ENCODE measurements at places on chromosomes 16 and 17. TPM values are rescaled to one million over a fixed set of nuclear protein-coding genes. Genes with fewer than 3 reads are reported as not detected.
A peak's percentile ranks its signal among the peaks of the same experiment; 100 is the strongest.

DNA sequence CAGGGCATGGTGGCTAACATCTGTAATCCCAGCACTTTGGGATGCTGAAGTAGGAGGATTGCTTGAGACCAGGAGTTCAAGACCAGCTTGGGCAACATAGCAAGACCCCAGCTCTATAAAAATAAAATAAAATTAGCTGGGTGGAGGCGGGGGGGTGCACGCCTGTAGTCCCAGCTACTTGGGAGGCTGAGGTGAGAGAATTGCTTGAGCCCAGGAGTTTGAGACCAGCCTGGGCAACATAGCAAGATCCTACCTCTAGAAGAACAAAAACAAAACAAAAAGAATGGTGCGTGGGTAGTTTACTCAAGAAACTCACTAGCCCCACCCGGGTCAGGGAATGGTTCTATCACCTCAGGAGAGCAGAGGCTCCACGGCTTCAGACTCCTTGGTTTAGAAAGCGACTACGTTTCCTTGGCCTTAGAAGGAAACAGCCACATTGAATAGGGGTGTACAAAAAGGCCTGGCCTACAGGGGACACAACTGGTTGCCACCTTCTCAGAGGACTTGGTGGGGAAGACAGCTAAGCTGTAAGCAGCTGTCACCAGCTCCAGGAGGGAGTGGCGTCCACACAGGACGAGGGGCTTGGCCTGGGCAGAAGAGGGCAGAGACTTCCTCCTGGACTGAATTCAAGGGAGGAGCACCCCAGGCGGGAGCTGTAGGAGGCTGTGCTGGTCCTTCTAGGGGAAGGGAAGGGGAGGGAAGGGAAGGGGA, 716 bp downstream of the TK1 start:
- no peak for DNase-seq

- DNase-seq = no peak
Observed at GRCh38 chr17:70464995-70465394, 295.7 kb downstream of the KCNJ2 start.

GRCh38 chr16:62254847-62255246, 218.6 kb upstream of the CDH8 start:
- DNase-seq = no peak

DNA sequence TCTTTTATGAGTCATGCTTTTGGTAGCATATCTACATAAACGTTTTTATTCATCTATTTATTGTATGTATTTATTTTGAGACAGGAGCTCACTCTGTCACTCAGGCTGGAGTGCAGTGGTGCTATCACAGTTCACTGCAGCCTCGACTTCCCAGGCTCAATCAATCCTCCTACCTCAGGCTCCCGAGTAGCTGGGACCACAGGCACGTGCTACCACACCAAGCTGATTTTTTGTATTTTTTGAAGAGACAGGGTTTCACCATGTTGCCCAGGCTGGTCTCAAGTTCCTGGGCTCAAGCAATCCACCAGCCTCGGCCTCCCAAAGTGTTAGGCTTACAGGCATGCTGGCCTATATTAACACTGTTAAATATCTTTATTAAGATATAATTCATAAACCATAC, 20.4 kb upstream of the IL4R start:
- no peak for DNase-seq

GRCh38 chr16:1150511-1150982, 2.4 kb upstream of the CACNA1H start:
- no peak for DNase-seq

CD7 gene
- total RNA-seq = 4.4 TPM

GRCh38 chr17:28256370-28256769, 62.6 kb upstream of the TMEM97 start:
- no peak for DNase-seq

GRAP gene
- 2.4 TPM for total RNA-seq

DNA sequence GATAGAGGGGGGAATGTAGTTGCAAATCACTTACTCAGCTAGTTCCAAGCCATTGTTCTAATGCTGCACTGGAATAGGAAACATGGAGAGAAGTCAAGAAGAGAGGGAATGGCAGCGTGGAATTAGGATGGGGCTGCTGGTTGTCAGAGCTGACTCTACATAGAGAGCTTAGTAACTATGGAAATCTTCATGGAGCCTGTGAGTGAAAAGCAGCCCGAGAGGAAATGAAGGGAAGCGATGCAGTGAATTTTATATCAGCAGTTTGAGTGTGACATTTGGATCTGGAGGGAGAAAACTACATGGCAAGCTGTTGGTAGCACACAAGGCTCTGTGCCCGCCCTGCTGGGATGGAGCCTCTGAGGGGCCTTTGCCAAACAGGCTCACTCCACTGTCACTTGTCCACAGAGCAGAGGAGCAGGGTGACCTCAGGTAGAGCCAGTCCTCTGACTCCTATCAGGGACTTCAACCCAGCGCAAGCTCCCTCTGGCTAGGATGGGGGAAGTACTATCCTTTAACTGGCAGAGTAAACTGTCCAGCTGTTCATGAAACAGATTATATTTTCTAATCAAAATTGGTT, 27.9 kb upstream of the PMFBP1 start:
- DNase-seq = no peak

GRCh38 chr17:56918916-56919315, 5.1 kb upstream of the TRIM25 start:
- DNase-seq = no peak

ADAT1 gene
- 84.2 TPM for total RNA-seq

- no peak for DNase-seq
Observed at GRCh38 chr16:12228079-12228601, 251.6 kb downstream of the SNX29 start.

DNA sequence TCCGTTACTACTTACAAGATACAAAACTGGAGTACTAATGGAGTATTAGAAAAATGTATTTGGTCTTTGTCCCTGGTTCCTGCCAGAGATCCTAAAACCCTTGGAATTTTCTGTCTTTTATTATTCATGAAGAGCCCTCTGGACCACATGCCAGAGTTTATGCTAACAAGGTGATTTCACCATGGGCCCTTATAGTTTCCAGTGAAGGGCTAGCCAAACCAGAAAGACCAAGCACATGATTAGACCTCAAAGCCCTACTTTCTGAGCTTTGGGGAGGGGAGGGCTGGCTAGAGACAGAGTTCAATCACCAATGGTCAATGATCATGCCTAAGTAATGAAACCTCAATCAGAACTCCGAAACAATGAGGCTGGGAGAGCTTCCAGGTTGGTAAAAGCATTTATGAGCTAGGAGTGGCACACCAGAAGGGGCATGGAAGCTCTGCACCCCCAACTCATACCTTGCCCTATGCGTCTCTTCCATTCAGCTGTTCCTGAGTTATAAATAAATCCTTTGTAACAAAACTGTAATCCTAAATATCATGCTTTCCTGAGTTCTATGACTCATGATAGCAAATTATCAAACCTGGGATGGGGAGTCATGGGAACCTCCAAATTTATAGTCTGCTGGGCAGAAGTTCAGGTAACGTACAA, 10.4 kb downstream of the DCUN1D3 start:
- DNase-seq = no peak

CLEC10A gene
- total RNA-seq = 1.8 TPM

DNA sequence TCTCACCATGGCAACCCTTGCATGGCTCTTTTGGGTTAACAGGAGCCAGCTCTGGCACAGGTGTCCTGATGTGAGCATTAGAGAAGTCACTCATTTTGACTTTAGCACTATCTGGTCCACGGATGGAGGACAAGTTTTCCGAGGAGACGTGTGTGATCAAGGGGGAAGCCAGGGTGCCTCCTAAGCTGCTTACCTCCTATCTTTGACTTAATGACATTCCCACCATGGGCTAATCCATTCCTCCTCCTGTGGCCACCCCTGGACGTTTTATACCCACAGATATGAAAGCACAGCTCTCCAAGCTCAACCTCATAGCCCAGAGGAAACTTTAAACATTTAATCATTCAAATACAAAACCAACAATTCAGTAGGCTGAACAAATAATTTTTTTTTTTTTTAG, 18.8 kb downstream of the MPP2 start:
- DNase-seq = no peak

DNA sequence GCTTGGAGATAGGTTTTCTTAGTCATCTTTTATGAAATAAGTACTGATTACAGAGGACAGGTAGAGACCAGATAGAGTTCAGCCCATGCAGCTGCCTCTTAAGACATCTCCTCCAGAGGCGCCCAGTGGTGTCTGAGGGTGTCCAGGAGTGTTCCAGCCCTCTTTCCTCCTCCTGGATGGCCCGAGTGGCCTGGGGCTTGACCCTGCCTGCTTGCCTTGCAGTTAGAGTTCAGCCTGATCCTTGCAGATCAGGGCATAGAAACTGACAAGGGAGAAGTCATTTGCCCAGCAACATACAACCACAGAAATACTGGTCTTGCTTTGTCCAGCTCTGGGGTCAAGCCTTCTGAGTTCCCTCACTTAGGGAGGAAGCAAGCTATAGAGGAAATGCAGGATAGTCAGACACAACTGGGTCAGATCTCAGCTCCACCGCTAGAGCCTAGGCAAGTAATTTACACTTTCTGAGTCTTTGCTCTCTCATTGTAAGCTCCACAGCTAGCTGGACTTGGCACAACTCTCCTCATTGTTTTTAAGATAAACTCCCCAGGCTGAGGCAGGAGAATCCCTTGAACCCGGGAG, 3.6 kb upstream of the CCL1 start:
- DNase-seq = no peak

- DNase-seq = no peak
Observed at GRCh38 chr17:75454193-75454592, 2.2 kb upstream of the TMEM94 start.

PRDM7 gene
- total RNA-seq = not detected

G6PC1 gene
- total RNA-seq = not detected

DNA sequence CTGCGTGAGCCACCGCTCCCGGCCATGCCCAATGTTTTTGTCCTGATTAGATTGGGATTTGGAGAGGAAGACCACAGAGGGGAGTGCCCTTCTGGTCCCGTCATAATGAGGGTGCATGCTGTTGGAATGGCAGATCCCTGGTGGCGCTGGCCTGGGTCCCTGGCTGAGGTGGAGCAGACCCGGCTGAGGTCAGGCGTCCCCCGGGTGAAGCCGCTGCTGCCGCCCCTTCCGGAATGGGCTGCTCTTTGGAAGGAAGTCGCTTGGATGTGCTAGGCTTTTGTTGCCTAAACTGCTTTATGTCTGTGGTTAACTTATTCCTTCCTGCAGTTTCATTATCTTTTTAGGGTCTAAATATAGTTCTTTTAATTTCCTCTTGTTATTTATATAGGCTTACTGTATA, 120.3 kb upstream of the CHMP6 start:
- DNase-seq = no peak

DNA sequence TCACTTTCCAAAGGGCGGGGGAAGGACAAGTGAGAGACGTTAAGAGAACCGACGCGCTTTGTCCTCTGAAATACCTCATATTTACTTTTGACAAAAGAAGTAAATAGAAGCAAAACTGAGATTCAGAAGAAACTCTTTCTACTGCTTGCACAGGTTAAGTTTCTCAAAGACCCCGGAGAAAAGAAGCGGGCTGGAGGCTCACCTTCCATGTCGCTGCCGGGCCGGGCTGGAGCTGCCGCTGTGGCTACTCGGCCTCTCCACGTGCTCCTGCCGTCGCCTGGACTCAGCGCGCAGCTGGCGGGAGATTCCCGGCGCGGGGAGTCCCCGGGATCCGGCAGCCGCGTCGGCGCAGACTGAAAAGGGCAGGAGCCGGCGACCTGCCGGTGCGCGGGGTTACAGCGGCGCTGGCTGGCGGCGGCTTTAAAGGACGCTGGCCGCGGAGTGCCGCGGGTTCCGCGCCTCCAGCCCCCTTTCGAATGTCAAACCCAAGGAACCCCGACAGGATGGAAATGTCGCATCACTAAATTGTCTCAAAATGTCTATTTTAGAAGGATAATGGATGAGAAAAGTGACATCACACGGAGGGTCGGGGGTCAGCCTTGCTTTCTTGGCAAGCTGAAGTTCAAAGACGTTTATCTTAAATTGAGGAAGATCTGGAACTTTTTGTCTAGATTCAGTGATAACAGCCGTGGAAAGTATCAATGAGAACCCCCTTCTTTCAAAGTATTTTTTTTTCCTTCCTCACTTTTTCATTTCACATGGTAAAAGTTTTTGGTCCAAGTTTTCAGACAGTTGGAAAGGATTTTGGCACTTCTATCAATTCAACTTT, at the start of gene IKZF3:
TSS of gene IKZF3 (minus strand) at position 395 of the 829 bp plus-strand sequence. CDS start at position 209, 186 bp downstream.
- DNase-seq = no peak

HAP1 gene
- 1.2 TPM for total RNA-seq

SEPTIN1 gene
- total RNA-seq = 1.3 TPM

DNA sequence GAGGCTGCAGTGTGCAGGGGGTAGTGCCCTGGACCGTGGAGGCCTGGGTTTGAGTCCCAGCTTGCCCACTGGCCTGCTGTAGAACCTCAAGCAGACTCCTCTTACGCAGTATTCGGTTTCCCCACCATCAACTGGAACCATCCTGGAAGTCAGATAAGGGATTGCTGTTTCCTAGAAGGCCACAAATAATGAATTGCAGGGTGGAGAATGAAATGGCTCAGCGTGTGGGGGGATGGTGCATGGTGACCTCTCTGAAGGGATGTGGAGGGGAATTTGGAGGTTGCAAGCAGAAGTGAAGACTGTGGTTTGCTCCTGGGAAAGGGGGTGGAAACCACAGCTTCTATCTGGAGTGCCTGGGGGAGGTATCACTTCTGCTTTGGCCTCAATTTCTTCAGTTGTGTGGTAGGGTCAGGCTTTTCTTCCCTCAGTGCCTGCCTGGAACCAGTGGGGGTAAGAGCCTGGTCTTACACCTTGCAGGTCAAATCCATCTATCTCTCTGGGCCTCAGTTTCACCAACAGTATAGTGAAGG, 1.7 kb downstream of the ADGRG5 start:
- DNase-seq = peak; percentile 41

DNA sequence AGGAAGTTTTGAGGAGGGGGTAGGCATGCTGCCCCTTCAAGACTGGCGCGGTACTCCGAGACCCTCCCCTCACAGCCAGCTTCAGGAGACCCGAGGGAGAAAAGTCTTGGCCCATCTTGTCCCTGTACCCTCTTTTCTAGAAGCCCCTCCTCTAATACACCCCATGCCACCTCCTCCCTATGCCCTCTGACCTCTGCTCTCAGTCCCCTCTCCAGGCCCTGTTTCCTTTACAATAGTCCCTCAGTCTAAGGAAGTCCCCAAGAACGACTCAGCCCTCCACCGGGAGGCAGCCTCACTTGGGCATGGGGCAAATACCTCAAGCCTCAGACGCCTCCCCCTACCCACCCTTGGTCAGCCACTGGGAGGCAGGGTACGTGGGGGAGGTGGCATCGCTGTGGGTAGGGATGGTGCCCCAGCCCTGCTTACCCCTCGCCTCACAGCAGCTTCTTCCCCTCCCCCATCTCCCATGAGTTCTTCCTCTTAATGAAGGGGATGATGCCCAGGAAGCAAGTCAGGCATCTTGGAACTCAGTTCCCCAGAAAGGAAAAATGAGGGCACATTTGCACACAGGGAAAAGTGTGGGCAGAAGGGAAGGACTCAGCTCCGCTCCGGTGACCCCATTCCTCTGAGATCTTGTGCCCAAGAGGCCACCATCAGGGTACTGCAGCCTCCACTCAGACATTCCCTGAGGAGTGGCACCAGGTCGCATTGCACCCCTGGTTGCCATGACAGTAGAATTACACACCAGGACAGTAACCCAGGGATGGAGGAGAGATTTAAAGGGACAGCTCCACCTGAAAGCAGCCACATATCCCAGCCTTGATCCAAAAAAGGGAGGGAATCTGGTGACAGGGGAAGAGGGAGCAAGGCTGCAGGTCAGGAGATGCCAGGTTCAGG, 6.2 kb downstream of the MPP2 start:
- no peak for DNase-seq

LRRC59 gene
- 31.1 TPM for total RNA-seq

- no peak for DNase-seq
Observed at GRCh38 chr16:81106826-81107503, 10.8 kb upstream of the GCSH start.
